NAMALWA (cell line): ENCODE measurements at places on chromosomes 1 and 21.
A peak's percentile ranks its signal among the peaks of the same experiment; 100 is the strongest.

GRCh38 chr1:192826791-192827546 lies 18.1 kb downstream of the RGS2 start:
- DNase-seq, result no peak

GRCh38 chr1:54153535-54154439 lies 987 bp upstream of the CDCP2 start:
- no peak for DNase-seq

- DNase-seq, result no peak
Observed at GRCh38 chr21:37028570-37028969, 22.1 kb downstream of the RIPPLY3 start.

- DNase-seq, result no peak
Observed at GRCh38 chr1:87615901-87616300, 287.2 kb downstream of the LMO4 start.

GRCh38 chr1:11805422-11806306 lies at the start of the genes CLCN6 and MTHFR:
Gene CLCN6, plus strand, starts transcription at chr1:11806191. Its CDS starts 72 bp downstream, at chr1:11806263.
Gene MTHFR, minus strand, starts transcription at chr1:11805964. Its CDS starts 2,848 bp downstream, at chr1:11803116.
- peak; percentile 100 for DNase-seq

GRCh38 chr21:25772686-25773085 lies 37.9 kb downstream of the GABPA start:
- DNase-seq, result peak; percentile 6

DNA sequence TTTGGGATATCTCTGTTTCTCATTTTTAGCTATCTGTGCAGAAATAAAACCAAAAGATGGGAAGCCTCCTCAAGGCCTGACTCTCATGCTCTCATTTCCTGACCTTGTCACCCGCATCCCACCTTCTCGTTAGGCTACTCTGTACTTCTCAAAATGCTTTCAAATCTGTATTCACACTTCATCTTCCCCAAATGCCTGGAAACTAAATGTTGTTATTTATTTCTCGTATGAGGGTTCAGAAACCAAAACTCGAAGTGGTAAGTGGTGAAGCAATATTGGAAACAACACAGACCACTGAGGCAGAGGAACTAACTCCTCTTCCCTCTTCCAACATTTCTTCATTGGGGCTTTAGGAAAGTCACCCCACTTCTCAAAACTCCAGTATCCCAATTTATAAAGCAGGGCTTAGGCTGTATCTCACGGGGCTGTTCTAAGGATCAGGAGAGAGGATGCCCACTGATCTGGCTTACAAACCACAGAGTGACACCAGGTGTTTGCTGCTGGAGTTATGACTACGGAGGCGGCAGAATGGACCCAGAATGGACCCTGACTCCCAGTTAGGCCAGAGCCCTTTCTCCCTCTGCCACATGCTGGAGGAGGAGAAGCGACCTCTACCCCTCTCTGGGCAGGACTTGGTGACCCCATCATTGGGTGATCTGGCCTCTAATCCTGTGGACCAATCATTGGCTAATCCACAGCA lies 3.5 kb downstream of the SLAMF7 start:
- DNase-seq, result no peak

DNA sequence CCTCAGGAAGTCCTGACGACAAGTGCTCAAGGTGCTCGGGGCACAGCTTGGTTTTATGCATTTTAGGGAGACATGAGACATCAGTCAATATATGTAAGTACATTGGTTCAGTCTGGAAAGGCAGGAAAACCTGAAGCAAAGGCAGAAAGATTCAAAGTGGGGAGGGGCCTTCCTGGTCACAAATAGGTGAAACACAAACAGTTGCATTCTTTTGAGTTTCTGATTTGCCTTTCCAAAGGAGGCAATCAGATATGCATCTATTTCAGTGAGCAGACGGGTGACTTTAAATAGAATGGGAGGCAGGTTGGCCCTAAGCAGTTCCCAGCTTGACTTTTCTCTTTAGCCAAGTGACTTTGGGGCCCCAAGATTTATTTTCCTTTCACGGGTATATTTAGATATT lies 8.9 kb upstream of the RNF187 start:
- DNase-seq, result no peak

- DNase-seq, result no peak
Observed at GRCh38 chr1:17914987-17915386, 159.9 kb downstream of the ACTL8 start.

GRCh38 chr1:206005234-206005633 lies 2.0 kb upstream of the RAB7B start:
- no peak for DNase-seq

GRCh38 chr1:171654201-171654941 lies 1.9 kb upstream of the MYOC start:
- no peak for DNase-seq
